ENCODE measurements at places on chromosomes 4 and X. TPM values are rescaled to one million over a fixed set of nuclear protein-coding genes. Genes with fewer than 3 reads are reported as not detected.

Gene CCDC160
- not detected for polyA plus RNA-seq

DNA sequence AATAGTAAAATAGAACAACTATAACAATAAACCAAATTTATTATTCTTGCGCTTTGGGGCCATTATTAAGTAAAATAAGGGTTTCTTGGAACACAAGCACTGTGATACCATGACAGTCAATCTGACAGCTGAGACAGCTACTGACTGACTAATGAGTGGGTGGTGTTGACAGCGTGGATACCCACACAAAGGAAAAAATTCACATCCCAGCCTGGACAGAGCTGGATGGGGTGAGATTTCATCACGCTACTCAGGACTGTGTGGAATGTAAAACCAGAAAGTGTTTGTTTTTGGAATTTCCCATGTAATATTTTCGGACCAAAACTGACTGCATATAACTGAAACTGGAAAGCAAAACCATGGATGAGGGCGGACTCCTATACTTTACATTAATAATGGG, 48.8 kb downstream of the IGFBP7 start:
- H3K4me1 ChIP-seq, result peaks cover 3% of the 10 kb centered on the region
- no peaks in the 10 kb centered on the region for H3K27me3 ChIP-seq
- no peaks in the 10 kb centered on the region for H3K36me3 ChIP-seq
- no peak for DNase-seq

DNA sequence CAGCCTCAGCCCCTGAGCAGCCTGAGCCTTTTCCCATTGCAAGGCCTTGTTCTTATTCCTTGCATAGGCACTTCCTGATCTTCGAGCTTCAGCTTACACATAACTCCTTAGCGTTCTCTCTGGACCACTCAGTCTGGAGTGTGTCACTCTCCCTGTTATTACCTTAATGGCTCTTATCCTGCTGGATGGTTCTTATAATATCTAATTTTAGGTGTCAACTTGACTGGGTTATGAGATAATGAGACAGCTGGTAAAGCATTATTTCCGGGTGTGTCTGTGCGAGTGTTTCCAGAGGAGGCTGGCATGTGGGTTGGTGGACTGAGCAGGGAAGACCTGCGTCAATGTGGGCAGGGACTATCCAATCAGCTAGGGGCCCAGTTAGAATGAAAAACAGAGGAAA, 75.7 kb downstream of the HAUS3 start:
- no peaks in the 10 kb centered on the region for H3K27me3 ChIP-seq
- no peaks in the 10 kb centered on the region for H3K4me1 ChIP-seq
- no peaks in the 10 kb centered on the region for H3K36me3 ChIP-seq
- H3K27ac ChIP-seq, result no peak overlapping the region

DNA sequence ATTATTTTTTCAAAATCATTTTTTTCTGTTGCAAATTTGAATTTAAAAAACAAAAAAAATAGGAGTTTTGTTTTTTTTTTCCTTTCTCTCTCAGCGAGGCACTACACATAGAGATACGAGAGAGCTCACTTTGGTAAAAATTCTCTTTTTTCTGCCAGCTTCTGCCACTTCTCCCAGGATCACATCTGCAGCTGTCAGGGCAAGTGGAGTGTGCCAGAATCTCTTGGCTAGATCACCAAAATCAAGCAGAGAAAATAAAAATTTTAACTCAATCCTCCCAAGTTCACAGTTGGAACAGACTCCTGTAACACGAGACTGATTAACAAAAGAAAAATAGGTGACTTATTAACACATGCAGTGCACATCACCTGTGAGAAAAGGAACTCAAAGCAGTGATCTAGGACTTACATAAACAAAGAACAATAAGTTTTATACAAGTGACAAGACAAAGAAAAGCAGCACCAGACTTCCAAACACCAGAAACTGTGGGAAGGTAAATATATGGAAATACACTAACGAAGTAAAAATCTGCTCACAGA, 213.2 kb upstream of the ZFP42 start:
- no peaks in the 10 kb centered on the region for H3K27me3 ChIP-seq
- H3K4me3 ChIP-seq, result no peak overlapping the region
- no peaks in the 10 kb centered on the region for H3K4me1 ChIP-seq
- no peak for DNase-seq
- no peak overlapping the region for H3K27ac ChIP-seq
- no peaks in the 10 kb centered on the region for H3K36me3 ChIP-seq

GRCh38 chrX:100648458-100649417, 4.7 kb downstream of the SRPX2 start:
- peak overlapping the region; percentile 86 for H3K27ac ChIP-seq
- DNase-seq, result peak; percentile 70
- H3K4me3 ChIP-seq, result no peak overlapping the region
- H3K36me3 ChIP-seq, result no peaks in the 10 kb centered on the region

- no peaks in the 10 kb centered on the region for H3K36me3 ChIP-seq
- DNase-seq, result peak; percentile 51
- no peak overlapping the region for H3K4me3 ChIP-seq
- no peaks in the 10 kb centered on the region for H3K4me1 ChIP-seq
- no peaks in the 10 kb centered on the region for H3K27me3 ChIP-seq
- H3K27ac ChIP-seq, result no peak overlapping the region
Measured at GRCh38 chr4:110344165-110344564, 131.8 kb upstream of the ENPEP start.

DNA sequence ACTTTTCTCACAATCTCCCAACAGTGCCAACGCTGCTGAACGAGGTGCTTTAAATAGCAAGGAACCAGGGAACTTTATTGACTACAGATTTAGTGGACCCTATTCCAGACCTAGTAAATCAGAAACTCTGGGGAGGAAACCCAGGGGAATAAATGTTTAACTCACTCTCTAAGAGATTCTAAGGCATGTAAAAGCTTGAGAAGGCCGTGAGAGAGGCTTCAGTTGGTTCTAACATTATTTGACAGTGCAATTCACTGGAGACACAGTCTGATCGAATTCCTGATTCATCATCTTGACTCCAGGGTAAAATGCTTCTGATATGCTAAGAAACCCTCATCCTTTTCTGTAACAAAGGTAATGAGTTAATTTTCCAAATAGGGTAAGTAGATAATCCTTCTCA, 494.4 kb downstream of the KCNIP4 start:
- no peaks in the 10 kb centered on the region for H3K4me1 ChIP-seq
- H3K36me3 ChIP-seq, result no peaks in the 10 kb centered on the region
- H3K4me3 ChIP-seq, result no peak overlapping the region
- no peak for DNase-seq
- H3K27me3 ChIP-seq, result no peaks in the 10 kb centered on the region

- DNase-seq, result no peak
- peak overlapping the region; percentile 44 for H3K4me3 ChIP-seq
- peaks cover 19% of the 10 kb centered on the region for H3K4me1 ChIP-seq
- no peaks in the 10 kb centered on the region for H3K27me3 ChIP-seq
- no peaks in the 10 kb centered on the region for H3K36me3 ChIP-seq
Measured at GRCh38 chr4:89298788-89299152, 8.8 kb downstream of the GPRIN3 start.

- H3K36me3 ChIP-seq, result peaks cover 25% of the 10 kb centered on the region
- no peaks in the 10 kb centered on the region for H3K27me3 ChIP-seq
- no peak overlapping the region for H3K4me3 ChIP-seq
- no peak overlapping the region for H3K27ac ChIP-seq
Measured at GRCh38 chr4:73523126-73523525, 41.6 kb downstream of the AFM start.

Data from small intestine (tissue), 16 donors.